ENCODE measurements at places on chromosomes 3 and 15. TPM values are rescaled to one million over a fixed set of nuclear protein-coding genes. Genes with fewer than 3 reads are reported as not detected.

The RFC4 gene
- total RNA-seq, result 141 TPM

The SLC28A1 gene
- not detected for total RNA-seq

The SGO1 gene
- 31.5 TPM for total RNA-seq

The SUSD5 gene
- total RNA-seq, result not detected

The KCNMB2 gene
- total RNA-seq, result not detected

The DUT gene
- 279 TPM for total RNA-seq

The ILDR1 gene
- 0.28 TPM for total RNA-seq

The SKOR1 gene
- total RNA-seq, result 0.95 TPM

The COPG1 gene
- 205 TPM for total RNA-seq

The ECE2 gene
- total RNA-seq, result not detected

The EPHB1 gene
- total RNA-seq, result 0.43 TPM

The NXPE3 gene
- 25.0 TPM for total RNA-seq

The GOLGA6B gene
- 0.51 TPM for total RNA-seq

The STRA6 gene
- total RNA-seq, result 0.43 TPM

The CACNA2D3 gene
- total RNA-seq, result not detected

The BNC1 gene
- not detected for total RNA-seq

The C3orf49 gene
- not detected for total RNA-seq

The EXOG gene
- total RNA-seq, result 25.5 TPM

The PRR20G gene
- not detected for total RNA-seq

The ACOX2 gene
- not detected for total RNA-seq

The FAM81A gene
- total RNA-seq, result 0.21 TPM

The PAK6 gene
- 1.2 TPM for total RNA-seq

The LRTM1 gene
- not detected for total RNA-seq

The TPRA1 gene
- total RNA-seq, result 39.0 TPM

The TNNC1 gene
- 14.4 TPM for total RNA-seq

The LOXL1 gene
- total RNA-seq, result 2.5 TPM

The PLIN1 gene
- total RNA-seq, result 1.3 TPM

The IL17RB gene
- 0.26 TPM for total RNA-seq

The IL17RD gene
- 0.07 TPM for total RNA-seq

The SLC12A1 gene
- total RNA-seq, result not detected

The GMPS gene
- total RNA-seq, result 126 TPM

The PHLDB2 gene
- total RNA-seq, result 1.1 TPM

The CPLX3 gene
- 0.17 TPM for total RNA-seq

The AEN gene
- 155 TPM for total RNA-seq

The SLC38A3 gene
- not detected for total RNA-seq

The TRIM42 gene
- not detected for total RNA-seq

The APH1B gene
- total RNA-seq, result 30.6 TPM

The B4GALT4 gene
- total RNA-seq, result 22.7 TPM

The RASL12 gene
- total RNA-seq, result not detected

The PLA2G4D gene
- total RNA-seq, result not detected

The ZNF620 gene
- 5.8 TPM for total RNA-seq

The ARGFX gene
- not detected for total RNA-seq

The TMEM207 gene
- not detected for total RNA-seq

The UBP1 gene
- total RNA-seq, result 59.6 TPM

The LMAN1L gene
- 0.53 TPM for total RNA-seq

The SHF gene
- 16.8 TPM for total RNA-seq

The MRPS25 gene
- total RNA-seq, result 40.7 TPM

The ERICH6 gene
- total RNA-seq, result 0.19 TPM

The GOLGA6D gene
- 0.55 TPM for total RNA-seq

The HTR3E gene
- total RNA-seq, result not detected

Measured in activated T-cell treated with anti-CD3 and anti-CD28 coated beads, Interleukin-2, amount 50 U/mL, for 72 hours (primary cell).